DMS53 (cell line): ENCODE measurements at places on chromosomes 4 and X.

GRCh38 chrX:49949961-49950360 is 27.6 kb downstream of the CLCN5 start:
- no peak for DNase-seq

GRCh38 chr4:154872198-154872597 is 91.1 kb downstream of the RBM46 start:
- DNase-seq, result no peak

- no peak for DNase-seq
Measured at GRCh38 chr4:83387476-83388312, 53.0 kb upstream of the HPSE start.

GRCh38 chr4:120561648-120562047 is 360.9 kb downstream of the PRDM5 start:
- no peak for DNase-seq

DNA sequence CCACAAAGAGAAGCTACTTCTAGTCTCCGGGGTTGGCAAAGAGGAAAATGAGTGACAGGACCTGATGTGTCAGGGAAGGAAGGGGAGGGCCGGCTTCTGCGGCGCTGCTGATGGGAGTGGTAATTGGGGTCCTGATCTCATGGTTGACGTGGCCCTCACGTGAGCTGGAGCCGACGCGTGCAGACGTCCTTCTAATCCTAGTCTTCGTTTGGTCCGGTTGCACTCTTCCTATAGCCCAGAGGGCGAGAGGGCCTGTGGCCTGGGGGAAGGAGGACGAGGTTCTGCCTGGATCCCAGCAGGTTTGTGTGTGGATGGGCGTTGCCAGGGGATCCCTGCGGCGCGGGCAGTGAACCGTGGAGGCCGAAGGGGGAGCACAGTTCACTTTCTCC is at the start of gene ARMCX1:
Gene ARMCX1 (plus strand): TSS at position 186 of the 389 bp plus-strand sequence. CDS start 2,384 bp downstream, outside the sequence.
- DNase-seq, result peak; percentile 87

- no peak for DNase-seq
Measured at GRCh38 chr4:85409251-85409650, 65.7 kb upstream of the ARHGAP24 start.

DNA sequence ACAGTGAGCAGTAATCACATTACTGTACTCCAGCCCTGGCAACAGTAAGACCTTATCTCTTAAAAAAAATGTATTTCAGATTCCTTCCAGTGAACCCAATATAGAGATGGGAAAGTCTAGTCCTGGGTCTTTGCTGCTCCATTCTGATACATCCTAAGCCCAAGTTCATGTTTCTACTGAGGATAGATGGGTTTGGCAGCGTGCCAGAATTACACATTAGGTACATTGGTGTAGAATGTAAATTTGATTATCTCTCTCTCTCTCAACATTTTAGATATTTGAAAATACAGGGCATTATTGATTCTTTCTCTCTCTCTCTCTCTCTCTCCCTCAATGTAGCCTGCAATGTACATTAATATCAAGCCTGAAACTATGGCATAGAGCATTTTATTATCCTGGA is 43.5 kb upstream of the ZNF330 start:
- DNase-seq, result peak; percentile 3

DNA sequence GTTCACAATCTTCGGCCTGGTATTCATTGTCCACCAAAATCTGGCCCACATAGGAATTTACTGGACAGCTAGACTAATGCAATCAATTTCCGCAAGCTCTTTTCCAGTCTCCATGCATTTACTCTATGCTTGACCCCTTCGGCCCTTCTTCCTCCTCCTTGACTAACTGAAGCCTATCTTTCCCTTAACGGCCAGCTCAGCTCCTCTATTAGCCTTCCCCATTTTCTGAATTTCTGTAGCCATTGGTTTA is 1.2 kb upstream of the PHKA2 start:
- no peak for DNase-seq

DNA sequence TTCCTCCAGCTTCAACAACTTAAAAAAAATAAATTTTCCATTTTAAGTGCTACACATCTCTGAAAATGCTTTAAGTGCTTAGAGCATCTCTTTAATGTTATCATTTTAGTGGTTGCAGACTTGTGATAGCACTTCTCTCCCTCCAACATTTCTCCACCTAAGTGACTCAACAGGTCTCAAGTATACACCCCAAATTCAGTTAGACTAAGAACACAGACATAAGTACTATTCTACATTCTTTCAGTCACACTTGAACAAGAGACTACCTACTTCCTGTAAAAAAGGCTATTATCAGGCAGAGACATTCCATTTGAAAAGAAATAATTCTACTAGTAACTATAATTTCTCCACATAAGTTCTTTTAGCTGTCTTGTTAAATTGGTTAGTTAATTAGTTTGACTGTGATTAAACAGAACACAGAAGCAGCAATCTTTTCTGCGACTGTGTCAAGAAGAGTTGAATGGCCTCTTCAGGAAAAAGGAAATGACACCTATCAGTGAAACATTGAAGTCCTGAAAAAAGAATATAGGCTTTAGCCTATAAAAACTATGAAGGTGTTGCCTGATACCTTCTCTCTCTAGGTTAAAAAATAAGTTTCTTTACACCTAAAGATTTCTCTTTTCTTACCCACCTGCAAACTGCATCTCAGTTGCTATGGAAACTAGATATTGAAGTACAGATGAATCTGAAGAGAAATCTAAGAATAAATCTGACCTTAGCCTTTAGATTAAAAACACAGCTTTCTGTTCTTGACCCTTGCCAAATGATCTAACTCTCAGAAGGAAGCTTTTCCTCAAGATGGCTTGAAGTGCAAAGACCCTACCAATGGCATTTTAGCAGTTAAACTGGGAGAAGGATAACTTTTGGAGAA is 18.0 kb downstream of the NAF1 start:
- no peak for DNase-seq

- no peak for DNase-seq
Measured at GRCh38 chr4:98482847-98483806, 175.3 kb downstream of the TSPAN5 start.

GRCh38 chrX:53318766-53319353 is 37.5 kb upstream of the IQSEC2 start:
- no peak for DNase-seq

DNA sequence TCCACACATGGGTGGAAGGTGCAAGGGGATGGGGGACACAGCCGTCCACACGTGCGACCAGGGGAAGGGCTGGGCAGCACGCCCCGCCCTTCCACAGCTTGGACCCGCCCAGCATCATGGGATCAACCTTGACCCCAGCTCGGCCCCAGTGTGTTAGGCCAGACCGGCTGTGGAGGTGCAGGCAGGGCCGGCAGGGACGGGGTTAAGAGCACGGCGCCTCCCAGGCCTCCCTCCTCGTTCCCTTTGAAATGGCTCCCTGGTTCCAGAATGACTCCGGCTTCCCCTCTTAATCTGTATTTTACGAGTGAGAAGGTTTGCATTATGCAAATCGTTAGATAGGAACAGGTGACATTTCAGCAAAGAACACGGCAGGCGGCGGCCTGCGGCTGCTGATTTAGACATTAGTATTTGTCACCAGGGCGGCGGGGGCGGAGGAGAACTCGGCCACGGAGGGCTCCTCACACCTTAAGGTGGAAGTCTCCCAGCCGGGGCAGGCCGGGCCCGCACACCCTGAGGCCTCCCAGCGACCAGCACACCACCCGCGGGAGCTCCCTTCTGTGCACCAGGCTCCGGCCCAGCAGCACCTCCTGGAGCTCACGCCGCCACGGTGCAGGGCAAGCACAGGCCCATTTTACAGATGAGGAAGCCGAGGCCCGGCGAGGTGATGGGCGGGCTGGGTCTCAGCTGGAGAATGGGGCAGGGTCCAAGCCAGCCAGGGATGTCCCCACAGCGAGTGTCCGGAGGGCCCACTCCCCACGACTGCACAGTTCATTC is 116.1 kb downstream of the FAM53A start:
- peak; percentile 38 for DNase-seq

DNA sequence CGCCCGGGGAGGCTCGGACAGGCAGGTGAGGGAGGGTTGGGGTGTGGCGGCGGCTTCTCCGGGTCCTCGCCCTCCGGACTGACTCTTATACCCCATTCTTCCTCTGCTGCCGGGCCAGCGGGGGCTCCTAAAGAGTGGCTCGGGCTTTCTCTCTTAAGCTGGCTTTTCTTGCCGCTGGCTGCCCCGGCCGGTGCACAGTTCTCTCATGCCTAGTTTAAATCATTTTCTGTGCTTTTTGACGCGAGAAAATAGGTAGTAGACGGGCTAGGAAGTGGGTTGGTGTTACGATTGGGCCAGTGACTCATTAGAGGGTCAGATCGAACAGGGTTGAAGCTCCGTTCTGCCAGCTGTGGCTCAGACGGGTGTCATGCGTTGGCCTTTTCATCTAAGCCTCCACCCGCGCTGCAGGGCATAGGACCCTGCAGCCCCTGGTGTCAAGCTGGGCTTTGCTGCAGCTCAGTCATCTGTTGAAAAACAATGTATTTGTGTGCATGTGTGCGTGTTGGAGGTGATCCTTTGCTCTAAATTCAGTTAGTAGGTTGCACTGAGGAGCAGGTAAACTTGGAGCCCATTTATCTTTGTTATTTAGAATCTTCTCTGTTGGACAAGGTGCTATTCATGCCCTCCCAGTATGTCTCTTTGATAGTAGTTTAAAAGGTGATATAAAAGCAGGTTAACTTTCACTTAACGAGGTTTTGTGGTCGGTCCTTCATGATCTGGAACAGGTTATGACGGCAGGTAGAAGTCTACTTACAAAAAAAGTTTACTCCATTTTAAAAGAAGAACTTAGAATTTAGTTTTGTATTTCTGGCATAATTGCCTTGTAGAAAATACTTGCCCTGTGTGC is 802 bp downstream of the BMP2K start:
- peak; percentile 59 for DNase-seq

- peak; percentile 74 for DNase-seq
Measured at GRCh38 chr4:128812442-128813235, 3.1 kb downstream of the JADE1 start.

DNA sequence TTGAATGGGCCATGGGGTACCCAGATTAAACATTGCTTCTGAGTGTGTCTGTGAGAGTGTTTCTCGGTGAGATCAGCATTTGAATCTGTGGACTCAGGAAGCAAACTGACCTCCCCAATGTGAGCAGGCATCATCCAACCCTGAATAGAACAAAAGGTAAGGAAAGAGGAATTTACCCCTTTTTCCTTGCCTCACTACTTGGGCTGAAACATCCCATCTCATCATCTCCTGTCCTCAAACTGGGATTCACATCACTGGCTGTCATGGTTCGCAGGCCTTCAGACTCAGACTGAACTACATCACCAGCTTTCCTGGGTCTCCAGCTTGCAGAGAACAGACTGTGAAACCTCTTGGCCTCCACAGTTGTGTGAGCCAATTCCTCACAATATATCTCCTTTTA is 47.1 kb downstream of the TEC start:
- no peak for DNase-seq

- DNase-seq, result peak; percentile 52
Measured at GRCh38 chr4:132297346-132297745, 851.7 kb upstream of the PCDH10 start.

GRCh38 chrX:129651756-129652564 is 2.8 kb downstream of the APLN start:
- DNase-seq, result no peak

- no peak for DNase-seq
Measured at GRCh38 chr4:1285151-1285789, 4.4 kb upstream of the MAEA start.

- DNase-seq, result no peak
Measured at GRCh38 chrX:49070988-49071387, 2.8 kb downstream of the PRAF2 start.

DNA sequence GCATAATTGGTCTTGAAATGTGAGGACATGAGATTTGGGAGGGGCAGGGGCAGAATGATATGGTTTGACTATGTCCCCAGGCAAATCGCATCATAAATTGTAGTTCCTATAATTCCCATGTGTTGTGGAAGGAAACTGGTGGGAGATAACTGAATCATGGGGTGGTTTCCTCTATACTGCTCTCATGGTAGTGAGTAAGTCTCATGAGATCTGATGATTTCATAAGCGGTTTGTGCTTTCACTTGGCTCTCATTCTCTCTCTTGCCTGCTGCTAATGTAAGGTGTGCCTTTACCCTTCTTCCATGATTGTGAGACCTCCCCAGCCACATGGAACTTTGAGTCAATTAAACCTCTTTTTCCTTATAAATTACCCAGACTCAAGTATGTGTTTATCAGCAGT is 2595.9 kb downstream of the PCDH7 start:
- DNase-seq, result no peak

DNA sequence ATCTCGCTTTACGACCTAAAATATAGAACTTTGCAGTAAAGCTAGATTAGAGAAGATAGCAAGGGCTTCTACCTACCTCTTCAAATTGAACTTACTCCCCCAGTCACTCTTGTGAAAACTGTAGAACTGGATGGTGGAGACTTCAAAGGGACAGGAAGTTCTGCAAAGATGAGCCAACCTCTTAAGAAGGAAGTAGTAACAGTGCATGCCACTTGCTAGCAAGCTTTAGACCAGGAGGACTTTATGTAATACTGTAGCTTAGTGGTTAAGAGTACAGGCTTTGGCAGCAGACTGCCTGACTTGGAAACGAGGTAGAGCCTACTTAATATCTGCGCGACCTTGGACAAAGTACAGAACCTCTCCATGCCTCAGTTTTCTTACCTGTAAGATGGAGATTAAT is 27.5 kb upstream of the VBP1 start:
- no peak for DNase-seq

GRCh38 chrX:40132751-40133150 is 35.0 kb upstream of the BCOR start:
- no peak for DNase-seq

GRCh38 chr4:26583538-26583864 is 383 bp upstream of the TBC1D19 start:
- DNase-seq, result peak; percentile 95

DNA sequence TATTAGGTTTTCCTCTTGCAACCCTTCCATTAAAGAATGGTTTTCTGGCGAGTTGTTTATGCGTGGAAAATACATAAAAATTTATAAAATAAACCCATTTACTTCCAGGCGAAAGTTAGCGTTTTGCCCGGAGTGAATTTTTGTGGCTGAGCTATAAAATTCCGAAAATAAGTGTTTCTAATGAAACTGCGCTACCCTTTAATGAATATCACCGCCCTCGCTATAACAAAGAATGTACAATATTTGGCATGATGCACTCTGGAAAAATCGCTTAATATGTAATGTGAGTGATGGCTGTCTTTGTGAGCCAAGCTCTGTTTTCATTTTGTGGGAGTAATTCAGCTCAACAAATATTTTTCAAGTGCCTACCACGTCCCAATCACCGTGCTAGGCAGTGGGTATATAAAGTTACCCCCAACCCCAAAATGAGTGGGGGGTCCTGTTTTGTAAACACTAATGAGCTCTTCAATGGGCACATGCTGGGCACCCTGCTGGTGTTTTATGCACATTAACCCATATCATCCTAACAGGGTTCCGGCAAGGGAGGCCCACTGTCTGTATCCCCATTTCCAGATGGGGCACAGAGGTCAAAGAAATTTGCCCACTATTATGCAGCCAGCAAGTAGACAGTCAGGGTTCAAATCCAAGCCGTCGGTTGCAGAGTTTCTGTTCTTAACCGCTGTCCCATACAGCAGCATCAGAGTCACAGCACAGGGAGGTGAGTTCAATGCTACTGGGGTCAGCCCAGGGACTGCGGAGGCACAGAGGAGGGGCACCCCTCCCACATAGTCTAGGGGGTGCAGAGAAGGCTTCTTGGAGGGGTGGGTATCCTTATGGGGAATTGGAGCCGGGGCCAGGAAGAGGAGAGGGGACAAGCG is 65.7 kb upstream of the STX18 start:
- no peak for DNase-seq

GRCh38 chr4:104302731-104303130 is 192.0 kb downstream of the CXXC4 start:
- no peak for DNase-seq

- peak; percentile 66 for DNase-seq
Measured at GRCh38 chr4:8199594-8200301, 658 bp downstream of the SH3TC1 start.

- no peak for DNase-seq
Measured at GRCh38 chr4:152559641-152560040, 23.7 kb upstream of the FBXW7 start.
